ENCODE measurements at places on chromosomes 5 and 9.

DNA sequence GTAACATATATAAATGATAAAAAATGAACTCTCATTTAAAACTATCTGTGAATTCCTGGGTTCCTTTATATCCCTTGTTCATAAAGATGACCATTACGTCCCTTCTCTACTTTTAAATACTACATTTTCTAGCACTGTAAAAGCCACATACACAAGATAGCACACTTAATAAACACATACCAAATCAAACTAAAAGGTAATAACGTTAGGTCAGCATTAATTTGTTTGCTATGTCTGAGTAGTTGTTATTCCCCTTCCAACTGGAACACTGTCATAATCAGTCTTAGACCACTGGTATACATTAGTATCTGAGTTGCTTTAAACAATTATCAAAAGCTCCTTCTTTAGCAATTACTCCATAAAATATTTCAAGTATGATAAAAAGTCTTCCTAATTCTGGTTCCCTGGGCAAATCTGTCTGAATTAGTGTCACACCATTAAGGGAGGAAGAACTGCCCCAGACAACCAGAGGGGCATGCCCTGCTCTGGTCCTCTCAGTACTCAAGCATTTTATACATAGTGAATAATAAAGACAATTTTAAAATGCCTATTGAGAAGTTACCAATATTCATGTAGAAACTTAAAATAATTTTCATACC is 98.1 kb downstream of the RAPGEF6 start:
- DNase-seq: no peak

DNA sequence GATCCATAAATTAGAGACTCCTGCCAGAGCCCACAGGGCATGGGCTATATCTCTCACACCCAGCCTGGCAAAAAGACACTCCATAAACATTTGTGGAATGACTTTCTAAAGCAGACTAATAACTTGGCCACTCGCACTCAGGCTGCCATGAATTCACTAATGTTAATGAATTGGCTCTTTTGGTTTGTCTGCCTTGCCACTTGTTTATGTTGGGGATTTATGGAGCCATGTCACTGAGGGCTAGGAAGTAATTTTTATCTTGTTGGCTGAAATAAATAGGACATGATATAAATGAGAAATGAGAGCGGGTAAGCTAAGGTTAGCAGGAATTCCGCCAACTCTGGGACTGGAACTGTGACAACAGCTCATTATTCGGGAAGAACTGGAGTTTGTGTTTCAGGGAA is 55.2 kb downstream of the DROSHA start:
- DNase-seq: peak; percentile 38

DNA sequence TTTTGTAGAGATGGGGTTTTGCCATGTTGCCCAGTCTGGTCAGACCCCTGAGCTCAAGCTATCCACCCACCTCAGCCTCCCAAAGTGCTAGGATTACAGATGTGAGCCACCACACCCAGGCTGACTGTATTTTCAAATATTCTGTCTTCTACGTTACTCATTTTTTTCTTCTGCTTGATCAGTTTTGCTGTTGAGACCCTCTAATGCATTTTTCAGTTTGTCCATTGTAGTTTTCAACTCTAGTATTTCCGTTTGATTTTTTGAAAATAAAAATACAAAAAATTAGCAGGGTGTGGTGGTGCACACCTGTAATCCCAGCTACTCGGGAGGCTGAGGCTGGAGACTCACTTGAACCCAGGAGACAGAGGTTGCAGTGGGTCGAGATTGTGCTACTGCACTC is 10.5 kb upstream of the LRRC70 start:
- DNase-seq: no peak

DNA sequence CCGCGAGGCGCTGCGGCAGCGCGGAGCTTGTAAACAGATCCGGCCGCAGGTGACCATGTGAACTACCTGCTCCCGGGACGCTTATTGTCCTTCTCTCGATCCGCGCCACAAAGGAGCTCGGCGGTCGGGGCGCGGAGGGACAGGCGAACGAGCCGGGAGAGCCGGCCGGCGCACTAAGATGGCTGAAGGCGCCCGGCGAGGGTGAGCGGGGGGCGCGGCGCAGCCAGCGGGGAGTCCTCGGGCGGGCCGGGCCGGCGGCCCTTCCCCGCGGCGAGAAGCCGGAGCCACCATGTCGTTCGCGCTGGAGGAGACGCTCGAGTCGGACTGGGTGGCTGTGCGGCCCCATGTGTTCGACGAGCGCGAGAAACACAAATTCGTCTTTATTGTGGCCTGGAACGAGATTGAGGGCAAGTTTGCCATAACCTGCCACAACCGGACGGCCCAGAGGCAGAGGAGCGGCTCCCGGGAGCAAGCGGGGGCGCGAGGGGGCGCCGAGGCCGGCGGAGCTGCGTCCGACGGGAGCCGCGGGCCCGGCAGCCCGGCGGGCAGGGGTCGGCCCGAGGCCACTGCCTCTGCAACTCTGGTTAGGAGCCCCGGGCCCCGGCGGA is 535 bp downstream of the JMY start:
- peak; percentile 57 for DNase-seq

- no peak for DNase-seq
Measured at GRCh38 chr5:75331095-75332090, 5.6 kb upstream of the HMGCR start.
